ENCODE measurements at places on chromosomes 11 and 22.

DNA sequence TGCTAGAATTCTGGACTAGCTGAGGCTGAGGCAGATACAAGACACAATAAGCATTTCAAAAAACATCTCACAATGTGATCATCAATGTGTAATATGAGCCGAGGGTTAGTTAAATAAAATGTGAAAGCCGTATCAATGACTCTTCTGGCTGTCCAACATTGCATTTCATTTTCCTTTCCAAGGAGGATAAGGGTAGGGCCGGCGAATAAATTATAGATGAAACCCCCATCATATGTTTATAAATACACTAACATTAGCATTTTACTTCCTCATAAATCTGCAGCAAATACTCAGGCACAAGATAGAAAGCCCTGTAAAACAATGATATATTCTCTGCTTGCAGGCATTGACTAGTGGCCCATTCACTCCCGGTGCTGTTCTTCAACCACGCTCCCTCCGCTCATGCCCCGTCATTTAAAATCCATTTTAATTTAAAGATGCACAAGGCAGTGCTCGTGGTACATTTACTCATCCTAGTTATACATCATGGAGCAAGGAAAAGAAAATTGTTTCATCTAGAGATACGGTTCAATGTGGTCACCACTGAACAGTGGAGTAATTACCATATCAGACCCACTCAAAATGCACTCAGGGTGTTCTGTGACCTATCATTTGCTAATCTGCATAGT lies 59.9 kb upstream of the RCN1 start:
- DNase-seq: no peak

DNA sequence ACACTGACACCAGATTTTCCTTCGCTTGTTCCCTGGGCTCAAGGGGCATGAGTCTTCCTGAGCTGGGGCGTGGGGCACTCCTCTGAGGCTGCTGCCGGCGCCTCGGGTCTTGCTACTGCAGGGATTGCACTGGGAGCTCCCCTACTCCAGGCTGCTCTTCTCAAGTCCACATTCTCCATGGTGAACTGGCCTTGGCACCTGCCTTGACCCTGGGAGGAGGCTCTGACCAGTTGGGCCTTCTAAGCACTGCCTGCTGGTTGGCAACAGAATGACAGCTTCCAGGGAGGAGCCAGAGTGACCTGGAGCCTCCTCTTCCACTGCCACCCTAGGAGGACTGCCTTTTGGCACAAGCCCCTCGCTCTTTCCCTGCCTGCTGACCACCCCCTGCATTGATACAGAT lies 9.5 kb downstream of the FREY1 start:
- no peak for DNase-seq

- peak; percentile 91 for DNase-seq
These were observed at the start of gene GPR137 for GRCh38 chr11:64284962-64285884. GPR137 (plus strand) TSS chr11:64285848; CDS start chr11:64286525, 677 bp downstream.

- DNase-seq: no peak
These were observed 400.3 kb downstream of the BRD1 start for GRCh38 chr22:49427341-49427740.

DNA sequence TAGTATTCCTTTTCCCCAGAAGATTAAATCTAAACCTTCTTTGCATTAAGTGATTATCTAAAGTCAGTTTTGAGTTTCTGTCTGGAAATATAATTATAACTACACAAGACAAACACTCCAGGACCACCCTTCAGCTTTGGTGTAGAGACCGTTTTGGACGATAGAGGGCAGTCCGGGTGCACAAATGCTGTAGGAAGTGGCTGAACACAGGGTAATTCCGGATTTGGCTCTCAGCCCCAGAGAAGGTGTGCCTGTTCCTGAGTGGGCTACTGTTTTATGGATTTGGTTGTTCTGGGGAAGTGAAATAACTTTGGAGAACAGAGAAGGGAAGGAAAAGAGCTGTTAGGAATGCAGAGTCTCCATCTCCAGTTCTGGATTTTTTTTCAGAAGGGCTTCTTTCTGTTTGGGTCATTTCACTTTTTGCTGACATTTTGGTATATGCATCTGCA lies 14.8 kb downstream of the EXT2 start:
- DNase-seq: peak; percentile 21

Measured in stimulated activated CD4-positive, alpha-beta T cell treated with anti-CD3 and anti-CD28 coated beads, Interleukin-15, amount 100 ng/mL, for 1 hour (primary cell).